NCI-H510A (cell line): ENCODE measurements at places on chromosomes 4 and X.

DNA sequence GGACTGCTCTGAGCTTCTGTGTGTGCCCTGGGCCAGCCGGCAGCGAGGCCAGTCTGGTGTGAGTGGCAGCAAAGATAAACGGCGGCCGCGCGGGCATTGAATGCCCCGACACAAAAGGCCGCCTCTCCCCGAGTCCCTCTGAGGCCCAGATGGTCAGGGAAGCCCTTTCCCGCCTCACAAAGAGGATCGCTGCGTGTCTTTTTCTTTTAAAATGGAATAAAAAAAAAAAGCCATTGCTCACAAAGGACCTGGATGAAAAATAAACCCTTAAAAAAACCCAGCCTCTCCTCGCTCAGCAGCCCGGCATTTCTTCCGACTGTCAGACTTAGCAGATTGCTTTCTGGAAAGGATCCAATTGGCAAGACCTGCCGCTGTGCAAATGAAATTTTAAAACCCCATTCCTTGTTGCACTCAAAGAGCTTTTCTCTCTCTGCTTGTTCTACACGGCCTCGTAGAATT, 578.7 kb downstream of the BCOR start:
- no peak for DNase-seq

DNA sequence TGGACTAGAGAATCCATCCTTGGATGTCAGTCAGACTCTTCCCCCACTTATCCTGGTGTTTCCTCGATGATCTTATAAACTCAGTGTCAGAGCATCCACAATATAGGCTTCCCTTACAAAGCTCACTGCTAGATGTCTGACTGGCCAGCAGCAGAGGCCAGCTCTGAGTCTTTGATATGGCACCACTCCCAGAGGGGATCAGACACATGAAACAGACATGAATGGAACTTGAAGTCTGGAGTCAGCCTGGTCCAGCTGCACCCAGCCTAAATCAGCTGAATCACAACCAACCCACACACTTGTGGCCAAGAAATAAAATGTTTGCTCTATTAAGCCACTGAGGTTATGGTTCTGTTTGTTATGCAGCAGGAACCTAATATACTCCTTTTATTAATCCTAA, 129.6 kb upstream of the MED14 start:
- no peak for DNase-seq

DNA sequence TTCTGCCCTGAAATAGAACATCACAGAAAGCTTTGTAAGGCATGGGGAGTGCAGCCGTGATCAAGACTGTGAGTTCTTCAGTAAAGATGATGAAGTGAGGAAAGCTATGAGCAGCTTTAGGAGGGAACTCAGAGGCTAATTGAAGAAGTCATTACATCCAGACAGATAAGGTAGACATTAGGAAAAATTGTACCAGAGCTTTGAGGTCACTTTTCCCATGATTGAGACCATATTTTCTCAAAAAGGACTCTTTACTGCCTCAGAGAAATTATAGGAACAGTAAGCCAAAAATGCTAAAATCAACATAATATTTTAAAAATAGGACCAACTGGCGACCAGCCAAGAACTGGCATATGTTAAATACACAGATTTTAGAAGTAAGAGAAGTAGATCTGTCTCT, 11.2 kb downstream of the CHST7 start:
- no peak for DNase-seq

DNA sequence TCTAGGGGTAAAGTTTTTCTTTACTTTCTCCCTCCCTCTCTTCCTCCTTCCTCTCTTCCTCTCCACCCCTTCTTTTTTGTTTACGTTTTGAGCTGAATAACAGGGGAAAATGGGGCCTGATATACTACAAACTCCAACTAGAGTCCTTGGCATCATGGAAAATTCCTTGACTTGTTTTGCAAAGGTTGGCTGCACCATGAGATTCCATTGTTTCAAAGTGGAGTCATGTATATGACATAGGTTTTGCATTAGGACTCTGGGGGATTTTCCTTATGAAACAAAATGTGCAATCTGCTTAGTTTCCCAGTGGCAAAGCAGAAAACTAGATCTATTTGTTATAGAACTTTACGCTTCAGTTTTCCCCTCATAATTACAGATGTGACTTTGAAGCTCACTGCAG, 233.5 kb upstream of the PGRMC2 start:
- DNase-seq, result no peak

- no peak for DNase-seq
These were observed 584 bp upstream of the TMEM165 start for GRCh38 chr4:55395218-55395528.

GRCh38 chrX:71366674-71367256, 608 bp downstream of the TAF1 start:
- no peak for DNase-seq

GRCh38 chr4:113101669-113102068, 52.2 kb downstream of the ANK2 start:
- DNase-seq, result no peak

DNA sequence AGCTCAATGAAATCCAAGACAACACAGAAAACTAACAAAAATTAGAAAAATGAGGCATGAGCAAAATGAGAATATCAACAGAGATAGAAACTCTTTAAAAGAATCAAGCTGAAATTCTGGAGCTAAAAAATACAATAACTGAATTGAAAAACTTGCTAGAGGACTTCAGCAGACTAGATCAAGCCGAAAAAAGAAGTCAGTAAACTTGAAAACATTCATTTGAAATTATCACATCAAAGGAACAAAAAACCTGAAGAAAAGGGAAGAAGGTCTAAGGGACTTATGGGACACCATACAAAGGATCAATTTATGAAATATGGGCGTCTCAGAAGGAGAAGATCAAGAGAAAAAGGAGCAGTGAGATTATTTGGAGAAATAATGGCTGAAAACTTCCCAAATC, 131.3 kb downstream of the PTCHD1 start:
- no peak for DNase-seq

GRCh38 chr4:36979533-36979932, 265.0 kb upstream of the NWD2 start:
- DNase-seq, result no peak

DNA sequence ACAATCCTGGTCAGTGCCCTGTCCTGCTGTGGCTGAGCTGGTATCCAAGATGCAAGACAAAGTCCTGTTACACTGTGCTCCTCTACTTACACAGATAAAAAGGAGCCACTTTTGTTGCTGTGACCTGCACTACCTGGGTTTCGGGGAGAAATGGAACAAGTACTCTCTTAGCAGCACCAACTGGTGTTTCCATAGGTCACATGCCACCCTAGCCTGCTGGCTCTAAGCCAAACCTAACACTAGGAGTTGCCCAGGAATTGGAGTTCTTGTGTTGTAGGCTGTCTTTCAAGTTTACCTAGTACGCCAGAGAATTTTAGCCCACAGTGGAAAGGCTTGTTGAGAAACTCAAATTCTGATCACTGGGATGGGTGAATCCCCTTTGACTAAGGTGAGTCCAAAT, 727.4 kb downstream of the FAM133A start:
- DNase-seq, result no peak

DNA sequence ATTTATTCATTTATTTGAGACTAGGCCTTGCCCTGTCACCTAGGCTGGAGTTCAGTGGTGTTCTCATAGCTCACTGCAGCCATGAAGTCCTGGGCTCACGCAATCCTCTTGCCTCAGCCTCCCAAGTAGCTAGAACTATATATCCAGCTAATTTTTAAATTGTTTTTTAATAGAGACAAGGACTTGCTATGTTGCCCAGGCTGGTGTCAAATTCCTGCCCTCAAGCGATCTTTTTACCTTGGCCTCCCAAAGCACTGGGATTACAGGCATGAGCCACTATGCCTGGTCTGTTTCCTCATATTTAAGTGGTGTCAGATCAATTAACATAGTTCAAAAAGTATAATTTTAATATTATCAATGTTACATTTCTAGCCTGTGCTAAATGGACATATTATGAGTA, 68.5 kb downstream of the AFF1 start:
- no peak for DNase-seq

DNA sequence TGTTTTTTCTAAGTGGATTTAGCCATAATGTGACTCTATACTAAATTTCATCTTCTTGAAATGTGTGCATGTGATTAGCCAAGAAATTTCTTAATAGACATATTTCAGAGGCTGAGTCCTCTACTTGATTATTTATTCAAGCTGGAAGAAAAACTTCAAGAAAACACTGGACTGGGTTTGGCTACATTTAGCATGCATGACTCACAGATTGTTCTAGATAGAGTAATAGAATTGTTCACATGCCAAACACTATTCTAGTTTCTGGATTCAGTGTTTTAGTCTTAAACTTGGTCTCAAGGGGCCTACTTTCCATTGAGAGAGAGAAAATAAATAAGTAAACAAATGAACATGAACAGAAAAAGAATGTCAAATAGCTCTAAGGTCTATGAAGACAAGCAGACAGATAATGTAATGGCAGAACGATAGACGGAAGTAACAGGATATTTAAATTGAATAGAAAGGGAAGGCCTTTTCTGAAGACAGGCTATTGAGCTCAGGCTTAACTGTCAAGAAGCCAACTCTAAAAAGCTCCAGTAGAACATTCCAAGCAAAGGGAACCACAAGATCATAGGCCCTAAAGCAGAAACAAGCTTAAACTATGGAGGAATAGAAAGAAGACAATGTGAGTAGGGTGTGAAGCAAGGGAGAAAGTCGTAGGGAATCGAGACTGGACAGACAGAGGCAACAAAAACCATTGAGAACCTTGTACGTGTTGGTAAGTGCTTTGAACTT, 104.6 kb downstream of the TMEM144 start:
- no peak for DNase-seq

- DNase-seq, result no peak
These were observed 67.5 kb upstream of the NKX1-1 start for GRCh38 chr4:1473718-1474117.

DNA sequence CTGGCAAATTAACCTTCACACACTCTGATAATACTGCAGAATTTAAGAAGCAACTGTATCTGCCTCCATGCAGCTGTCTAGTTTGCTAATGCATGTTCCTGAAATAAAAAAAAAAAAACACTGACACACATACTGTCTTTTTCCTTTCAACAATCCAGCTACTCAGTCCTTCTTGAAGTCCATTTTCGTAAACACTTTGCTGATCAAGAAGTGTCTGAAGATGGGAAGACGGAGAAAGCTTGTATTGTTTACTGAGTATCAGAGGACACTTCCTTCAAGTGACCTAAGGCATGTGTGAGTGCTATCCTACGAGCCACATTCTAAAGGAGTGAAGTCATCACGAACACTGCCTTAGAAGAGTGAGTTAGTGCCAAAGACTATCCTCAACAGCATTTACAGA, 82.6 kb downstream of the LUZP4 start:
- no peak for DNase-seq

DNA sequence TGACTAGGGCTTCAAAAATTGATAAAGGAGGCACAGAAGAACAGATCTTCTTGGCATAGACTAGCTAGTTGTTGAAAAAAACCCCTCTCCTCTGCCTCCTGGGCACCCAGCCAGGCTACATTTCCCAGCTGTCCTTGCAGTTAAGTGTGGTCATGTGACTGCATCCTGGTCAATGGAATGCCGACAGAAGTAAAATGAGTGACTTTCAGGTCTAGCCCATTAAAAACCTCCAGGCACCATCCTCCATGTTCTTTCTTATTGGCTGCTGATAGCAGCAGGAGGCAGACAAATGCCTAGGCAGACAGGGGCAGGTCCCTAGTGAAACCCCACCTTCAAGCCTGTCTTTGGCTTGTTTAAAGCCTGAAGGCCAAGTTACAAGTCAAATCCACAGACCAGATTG, 35.3 kb downstream of the ATXN3L start:
- no peak for DNase-seq

DNA sequence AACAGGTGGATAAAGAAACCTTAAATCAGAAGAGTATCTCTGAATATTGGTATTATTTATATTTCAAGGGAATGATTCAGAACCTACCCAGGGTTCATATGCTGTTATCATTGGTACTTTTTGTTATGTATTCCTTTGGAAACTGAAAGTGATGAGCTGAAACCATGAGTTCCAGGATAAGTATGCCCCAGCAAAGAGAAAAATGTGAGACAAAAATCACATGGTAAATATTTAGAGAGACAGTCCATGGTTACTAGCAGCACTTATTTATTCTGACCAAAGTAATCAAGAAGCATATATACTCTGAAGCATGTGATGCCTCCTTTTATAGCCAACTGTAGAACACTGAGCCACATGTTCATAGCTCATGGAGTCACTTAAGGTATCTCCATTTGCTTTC, 277.7 kb downstream of the ARAP2 start:
- no peak for DNase-seq

DNA sequence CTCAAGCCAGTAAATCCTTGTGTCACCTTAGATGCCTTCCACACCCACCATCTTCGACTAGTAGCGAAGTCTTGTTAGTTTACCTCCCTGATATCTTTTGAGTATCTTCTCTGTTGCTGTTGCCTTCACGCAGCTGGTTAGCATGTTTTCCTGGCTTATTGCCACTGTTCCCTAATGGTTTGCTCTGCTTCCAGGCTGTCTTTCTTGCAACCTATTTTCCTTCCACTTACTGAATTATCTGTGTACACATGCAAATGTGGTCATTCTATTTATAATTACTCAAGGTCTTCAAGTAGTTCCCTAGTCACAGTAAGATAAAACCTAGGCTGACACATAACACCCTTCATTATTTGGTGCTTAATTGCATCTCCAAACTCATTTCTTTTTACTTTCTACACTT, 89.5 kb downstream of the UGT8 start:
- no peak for DNase-seq

DNA sequence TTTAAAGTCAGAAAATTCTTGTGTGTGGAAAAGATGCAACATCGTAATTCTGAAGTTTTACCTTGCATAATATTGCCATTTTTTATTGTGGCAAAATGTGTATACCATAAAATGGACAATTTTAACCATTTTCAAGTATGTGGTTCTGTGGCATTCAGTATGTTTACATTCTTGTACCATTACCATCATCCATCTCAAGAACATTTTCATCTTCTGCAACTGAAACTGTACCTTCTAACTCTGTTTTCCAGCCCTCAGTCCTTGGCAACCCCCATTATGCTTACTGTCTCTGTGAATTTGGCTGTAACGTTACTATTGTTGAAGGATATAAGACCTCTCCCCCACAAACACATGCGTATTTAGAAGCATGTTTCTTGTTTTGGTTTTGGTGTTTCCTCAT, 123.2 kb downstream of the BMPR1B start:
- no peak for DNase-seq

DNA sequence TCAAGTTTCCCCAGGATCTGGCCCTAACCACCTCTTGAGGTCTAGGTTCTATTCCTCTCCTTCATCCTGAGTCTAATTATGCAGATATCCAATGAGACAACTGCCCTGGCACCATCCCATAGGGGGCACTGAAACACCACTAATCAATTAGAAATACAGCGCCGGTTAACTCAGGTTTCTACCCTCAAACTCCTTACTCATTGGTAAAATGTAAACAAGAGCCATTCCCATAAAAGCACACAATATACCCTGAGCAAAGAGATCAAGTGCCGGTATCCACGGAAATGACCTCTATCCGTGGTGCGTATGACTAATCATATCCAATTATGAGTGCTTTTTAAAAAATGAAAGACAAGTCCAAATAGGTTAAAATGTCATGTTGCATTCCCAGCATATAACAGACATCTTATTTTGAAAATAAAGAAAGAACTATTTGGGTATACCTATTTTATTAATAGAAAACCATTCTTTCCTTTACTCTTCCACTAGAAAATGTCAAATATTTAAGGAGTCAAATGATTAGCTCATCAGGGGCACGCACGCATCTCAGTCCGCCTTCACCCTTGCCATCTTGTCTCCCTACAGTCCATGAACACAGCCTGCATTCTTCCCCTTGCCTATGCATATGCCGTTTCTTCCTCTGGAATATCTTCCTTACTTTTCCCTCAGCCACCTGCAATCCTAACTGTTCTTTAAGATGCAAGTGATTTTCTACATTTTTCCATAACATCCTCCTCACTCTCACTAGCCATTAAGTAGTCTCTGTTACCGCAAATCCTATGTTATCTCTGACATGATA, 141.1 kb downstream of the MAML3 start:
- peak; percentile 13 for DNase-seq
